Glutamatergic neuron (in vitro differentiated cells): ENCODE measurements at places on chromosomes 3 and 15.

DNA sequence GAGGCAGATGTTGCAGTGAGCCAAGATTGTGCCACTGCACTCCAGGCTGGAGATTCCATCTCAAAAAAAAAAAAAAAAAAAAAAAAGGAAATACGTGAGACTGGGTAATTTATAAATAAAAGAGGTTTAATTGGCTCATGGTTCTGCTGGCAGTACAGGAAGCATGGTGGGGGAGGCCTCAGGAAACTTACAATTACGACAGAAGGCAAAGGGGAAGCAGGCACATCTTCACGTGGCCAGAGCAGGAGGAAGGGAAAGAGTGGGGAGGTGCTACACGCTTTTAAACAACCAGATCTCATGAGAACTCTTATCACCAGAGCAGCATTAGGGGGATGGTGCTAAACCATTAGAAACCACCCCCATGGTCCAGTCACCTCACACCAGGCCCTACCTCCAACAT is 138.2 kb upstream of the IL12A start:
- no peak for DNase-seq

DNA sequence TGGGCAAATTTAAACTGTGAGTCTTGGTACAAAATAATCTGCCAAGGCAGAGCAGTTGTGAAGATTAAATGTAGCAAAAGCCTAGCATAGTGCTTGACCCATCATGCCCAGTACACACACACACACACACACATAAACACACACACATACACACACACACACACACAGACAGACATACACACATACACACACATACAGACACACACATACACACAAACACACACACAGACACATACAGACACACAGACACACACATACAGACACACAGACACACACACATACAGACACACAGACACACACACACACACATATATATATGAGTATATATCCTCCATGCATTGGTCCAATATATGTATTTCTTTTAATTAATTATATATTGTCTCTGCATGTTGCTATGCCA is 328.8 kb upstream of the DNAJC19 start:
- DNase-seq = no peak

GRCh38 chr3:126556637-126557414 is 1.9 kb downstream of the C3orf22 start:
- DNase-seq = peak; percentile 5

DNA sequence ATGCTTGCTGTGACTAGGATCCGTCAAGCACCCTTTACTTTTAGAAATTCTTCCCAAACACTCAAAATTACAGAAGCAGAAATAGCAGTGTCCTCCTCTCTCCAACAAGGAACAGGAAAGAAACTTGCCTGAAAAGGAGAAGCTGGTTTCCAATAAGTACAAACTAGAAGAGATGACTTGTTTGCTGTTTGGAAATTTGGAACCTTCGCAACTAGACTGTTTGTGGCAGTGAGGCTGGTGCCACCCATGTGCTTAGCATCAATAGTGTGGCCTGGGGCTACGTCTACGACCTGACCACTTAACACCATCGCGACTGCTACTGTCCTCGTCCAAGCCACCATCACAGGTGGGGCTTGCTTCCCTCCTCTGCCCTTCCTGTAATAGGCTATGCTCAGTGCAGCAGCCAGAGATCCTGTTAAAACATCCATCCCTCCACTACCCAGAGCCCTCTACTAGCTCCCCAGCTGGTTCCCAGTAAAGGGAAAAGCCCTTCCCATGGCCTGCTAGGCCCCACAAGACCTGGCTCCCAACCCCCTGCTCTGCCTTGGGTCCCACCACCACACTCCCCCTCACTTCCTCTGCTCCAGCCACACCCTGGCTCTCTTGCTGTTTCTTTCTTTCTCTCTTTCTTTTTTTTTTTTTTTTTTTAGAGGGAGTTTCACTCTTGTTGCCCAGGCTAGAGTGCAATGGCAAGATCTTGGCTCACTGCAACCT is 52.6 kb upstream of the CCR2 start:
- DNase-seq = no peak

- no peak for DNase-seq
Measured at GRCh38 chr3:79368403-79368802, 399.4 kb downstream of the ROBO1 start.
